ENCODE measurements at places on chromosomes 11 and 22.

- DNase-seq = no peak
These were observed 6.8 kb downstream of the OMP start for GRCh38 chr11:77109236-77110019.

- no peak for DNase-seq
These were observed 33.1 kb upstream of the SMPD1 start for GRCh38 chr11:6357222-6357621.

GRCh38 chr11:56700914-56701485 is 2.1 kb downstream of the OR9G1 start:
- DNase-seq = no peak

DNA sequence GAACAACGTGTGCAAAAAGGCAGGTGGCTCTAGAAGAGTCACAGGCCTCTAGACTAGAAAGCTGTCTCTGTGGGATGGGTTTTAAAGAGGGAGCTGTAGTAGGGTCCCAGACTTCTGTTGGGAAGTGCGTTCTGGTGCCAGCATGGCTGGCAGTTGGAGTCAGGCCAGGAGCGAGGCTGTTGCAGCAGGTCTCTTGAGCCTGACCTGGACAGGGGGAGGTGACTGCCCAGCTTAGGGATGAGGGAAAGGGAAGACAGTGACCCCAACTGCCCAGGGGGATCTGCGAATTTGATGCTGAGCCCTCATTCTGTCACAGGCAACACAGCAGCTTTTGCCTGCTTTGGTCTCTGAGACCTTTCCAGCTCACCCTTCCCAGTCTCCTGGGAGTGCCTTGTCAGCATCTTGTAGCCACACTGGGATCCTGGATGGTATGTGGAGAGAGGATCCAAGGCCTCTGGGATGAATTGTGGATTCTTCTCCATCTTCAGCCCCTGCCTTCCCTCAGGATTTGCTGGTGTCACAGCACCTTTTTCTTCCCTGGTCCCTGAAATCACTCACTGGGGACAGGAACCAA is 3.4 kb downstream of the TSKU start:
- DNase-seq = no peak

GRCh38 chr11:34298871-34299270 is 58.9 kb downstream of the ABTB2 start:
- DNase-seq = no peak

GRCh38 chr11:95608093-95608492 is 181.5 kb downstream of the FAM76B start:
- no peak for DNase-seq

- DNase-seq = no peak
These were observed 926.3 kb downstream of the OPCML start for GRCh38 chr11:132605825-132606570.

DNA sequence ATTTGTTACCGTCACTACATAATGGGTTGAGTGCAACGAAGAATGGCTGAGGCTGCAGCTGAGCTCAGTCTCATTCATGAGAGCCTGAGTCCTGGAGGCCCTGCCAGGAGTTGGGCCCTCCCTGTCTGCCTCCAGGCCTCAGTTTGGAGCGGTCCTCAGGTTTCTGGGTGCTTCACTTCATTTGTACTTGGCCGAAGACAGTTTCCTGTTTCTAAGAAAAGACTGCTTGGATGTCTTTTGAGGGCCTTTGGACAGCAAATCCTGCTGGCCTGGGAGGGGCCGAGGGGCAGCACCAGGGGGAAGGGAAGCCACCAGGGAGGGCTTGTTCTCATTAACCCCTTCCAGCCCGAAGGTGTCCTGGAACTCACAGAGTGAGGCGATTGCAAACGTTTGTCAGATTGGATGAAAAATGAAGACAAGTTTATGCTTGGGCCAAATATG is 163.1 kb downstream of the ETS1 start:
- no peak for DNase-seq

- DNase-seq = no peak
These were observed 14.8 kb downstream of the SGSM3 start for GRCh38 chr22:40385036-40385782.

DNA sequence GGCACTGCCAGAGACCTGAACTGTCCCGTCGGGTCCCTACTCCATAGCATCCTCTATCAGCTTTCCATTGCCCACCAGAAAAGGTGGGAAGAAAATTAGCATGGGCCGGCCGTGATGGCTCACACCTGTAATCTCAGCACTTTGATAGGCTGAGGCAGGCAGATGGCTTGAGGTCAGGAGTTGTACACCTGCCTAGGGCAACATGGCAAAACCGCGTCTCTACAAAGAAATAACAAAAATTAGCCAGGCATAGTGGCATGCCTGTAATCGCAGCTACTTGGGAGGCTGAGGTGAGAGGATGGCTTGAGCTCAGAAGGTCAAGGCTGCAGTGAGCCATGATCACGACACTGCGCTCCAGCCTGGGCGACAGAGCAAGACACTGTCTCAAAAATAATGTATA is 3.5 kb downstream of the SLC25A18 start:
- DNase-seq = no peak

DNA sequence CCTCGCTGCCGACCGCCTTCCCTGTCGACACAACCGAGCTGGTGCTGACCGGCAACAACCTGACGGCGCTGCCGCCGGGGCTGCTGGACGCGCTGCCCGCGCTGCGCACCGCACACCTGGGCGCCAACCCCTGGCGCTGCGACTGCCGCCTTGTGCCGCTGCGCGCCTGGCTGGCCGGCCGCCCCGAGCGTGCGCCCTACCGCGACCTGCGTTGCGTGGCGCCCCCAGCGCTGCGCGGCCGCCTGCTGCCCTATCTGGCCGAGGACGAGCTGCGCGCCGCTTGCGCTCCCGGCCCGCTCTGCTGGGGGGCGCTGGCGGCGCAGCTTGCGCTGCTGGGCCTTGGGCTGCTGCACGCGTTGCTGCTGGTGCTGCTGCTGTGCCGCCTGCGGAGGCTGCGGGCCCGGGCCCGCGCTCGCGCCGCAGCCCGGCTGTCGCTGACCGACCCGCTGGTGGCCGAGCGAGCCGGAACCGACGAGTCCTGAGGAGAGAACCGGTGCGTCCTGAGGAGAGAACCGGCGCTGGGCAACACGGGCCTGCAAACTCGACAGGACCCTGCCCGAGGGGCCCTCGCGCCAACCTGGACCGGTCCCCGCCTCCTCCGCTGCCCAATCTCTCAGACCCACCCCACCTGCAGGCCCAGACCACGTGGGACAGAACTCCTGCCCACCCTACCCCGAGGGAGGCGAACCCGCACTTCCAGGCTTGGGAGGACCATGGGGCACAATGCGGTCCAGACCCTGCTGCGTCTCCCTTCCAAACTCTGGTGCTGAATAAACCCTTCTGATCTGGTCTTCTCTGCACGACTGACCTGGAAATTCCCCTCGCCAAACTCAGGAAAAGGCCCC is 866 bp downstream of the GP1BB start:
- DNase-seq = peak; percentile 59

- peak; percentile 88 for DNase-seq
These were observed 1.1 kb upstream of the EXT2 start for GRCh38 chr11:44094260-44094868.

GRCh38 chr11:118082880-118083552 is 3.7 kb downstream of the SMIM35 start:
- peak; percentile 34 for DNase-seq

- peak; percentile 92 for DNase-seq
These were observed 32.4 kb downstream of the DBX1 start for GRCh38 chr11:20127671-20128527.

DNA sequence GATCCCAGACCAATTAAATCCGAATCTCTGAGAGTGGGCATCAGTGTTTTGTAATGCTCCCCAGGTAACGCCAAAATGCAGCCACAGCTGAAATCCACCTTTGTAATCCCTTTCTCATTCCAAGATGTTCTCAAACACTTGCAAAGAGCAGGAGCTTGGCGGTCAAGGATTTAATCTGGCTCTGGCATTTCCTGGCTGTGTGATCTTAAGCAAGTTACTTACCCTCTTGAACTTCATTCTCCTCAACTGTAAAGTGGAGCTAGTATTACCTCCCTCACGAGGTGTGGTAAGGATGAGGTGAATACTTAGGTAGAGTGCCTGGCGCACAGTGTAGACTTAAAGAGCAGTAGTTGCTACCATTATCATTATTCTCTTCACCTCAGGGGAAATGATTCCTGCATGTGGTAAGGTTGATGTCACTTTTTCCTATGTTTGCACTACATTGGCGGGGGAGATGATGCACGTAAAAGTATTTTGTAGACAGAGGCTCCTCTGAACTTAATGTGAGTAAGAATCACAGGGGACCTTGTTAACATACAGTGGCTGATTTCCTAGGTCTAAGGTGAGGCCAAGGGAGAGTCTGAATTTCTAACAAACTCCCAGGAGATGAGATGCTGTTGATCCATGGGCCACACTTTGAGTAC is 210.4 kb upstream of the PITPNB start:
- no peak for DNase-seq

GRCh38 chr22:49232319-49233067 is 595.2 kb downstream of the BRD1 start:
- DNase-seq = no peak

GRCh38 chr11:124863137-124863825 is 2.0 kb upstream of the ROBO3 start:
- no peak for DNase-seq

DNA sequence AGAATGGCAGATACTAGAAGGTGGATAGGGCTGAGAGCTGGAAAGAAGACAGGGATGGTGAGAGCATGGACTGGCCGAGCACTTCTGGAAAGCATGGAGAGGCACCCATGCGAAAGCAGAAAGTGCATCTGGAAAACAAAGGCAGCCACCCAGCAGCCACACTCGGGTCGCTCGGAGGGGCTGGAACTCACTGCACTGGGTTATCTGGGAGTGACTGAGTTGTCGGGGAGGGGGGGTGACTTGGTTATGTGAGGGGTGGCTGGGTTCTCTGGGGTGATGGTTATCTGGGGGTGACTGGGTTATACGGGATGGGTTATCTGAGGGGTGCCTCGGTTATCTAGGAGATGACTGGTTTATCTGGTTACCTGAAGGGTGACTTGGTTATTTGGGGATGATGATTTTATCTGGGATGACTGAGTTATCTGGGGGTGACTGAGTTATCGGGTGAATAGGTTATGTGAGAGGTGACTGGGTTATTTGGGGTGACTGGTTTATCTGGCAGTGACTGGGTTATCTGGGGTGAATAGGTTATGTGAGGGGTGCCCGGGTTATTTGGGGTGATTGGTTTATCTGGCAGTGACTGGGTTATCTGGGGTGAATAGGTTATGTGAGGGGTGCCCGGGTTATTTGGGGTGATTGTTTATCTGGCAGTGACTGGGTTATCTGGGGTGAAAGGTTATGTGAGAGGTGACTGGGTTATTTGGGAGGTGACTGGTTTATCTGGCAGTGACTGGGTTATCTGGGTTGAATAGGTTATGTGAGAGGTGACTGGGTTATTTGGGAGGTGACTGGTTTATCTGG is 2.6 kb upstream of the PANX2 start:
- DNase-seq = no peak

GRCh38 chr11:41003339-41004282 is 455.8 kb downstream of the LRRC4C start:
- DNase-seq = no peak

DNA sequence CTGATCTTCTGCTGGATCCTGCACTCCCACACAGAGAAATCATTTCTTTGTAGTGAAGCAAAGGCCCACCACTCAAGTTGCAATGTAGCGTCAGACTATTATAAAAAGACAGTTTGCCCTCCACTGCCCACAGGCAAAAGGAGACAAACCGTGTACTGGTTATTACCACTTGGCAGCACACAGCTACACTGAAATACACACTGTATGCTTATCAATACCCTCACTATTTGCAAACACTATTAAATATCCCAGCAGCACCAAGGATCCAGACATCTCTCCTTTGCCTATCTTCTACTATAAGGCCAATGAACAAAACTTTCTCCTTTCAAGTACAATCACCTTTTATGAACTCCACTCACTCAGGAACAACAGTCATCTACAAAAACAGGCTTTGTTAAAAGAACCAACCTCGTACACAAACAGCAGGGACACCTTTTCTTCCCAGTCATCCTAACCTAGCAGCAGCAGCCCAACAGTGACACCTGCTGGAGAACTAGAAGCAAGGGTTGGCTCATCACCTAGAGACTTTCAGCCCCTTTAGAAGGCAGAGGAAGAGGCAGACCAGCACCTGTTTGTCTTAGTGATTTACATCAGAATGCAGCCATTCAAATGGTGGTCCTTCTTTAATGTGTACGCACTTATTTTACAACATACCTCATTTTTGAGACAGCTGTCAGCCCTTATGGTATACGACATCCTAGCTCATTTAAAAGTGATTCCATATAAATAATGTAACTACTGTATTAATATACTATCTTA is 56.1 kb downstream of the AMBRA1 start:
- peak; percentile 63 for DNase-seq

DNA sequence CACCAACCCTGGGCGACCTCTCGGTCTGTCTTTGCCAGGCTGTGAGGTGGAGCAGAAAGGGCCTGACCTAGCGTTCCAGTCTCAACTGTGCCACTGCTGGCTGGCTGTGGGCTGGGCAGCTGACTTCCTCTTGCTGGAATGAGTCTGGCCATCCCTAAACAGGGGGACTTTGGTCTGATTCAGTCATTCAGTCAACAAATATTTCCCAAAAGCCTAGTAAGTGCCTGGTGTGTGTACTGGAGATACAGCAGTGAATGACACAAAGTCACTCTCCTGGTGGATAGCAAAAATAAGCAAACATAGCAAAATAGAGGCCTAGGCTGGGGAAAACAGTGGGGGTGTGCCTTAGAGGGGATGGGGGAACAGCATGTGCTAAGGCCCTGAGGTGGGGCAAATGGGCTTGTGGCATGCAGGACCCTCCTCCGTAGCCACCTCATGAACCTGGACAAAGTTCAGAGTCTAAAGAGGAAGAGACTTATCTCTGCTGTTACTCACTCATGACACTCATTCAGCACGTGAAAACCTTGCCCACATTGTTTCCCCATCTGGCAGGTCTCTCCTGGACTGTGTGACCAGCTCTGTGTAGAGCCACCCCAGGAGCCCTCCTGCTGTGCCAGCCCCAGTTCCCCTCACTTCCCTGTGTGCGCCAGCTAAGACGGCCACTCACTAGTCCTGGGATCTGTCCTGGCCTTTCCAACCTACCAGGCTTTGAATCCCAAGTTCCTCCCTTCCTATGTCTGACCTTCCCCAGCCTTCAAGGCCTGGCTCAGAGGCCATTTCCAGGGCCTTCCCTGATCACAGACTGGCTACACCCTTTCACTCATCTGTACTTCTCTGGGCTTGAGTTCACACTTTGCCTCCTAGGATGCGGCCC is 4.7 kb downstream of the GUCD1 start:
- no peak for DNase-seq

GRCh38 chr11:2886191-2886894 is 768 bp upstream of the CDKN1C start:
- DNase-seq = peak; percentile 63

Data from neural crest cell (in vitro differentiated cells).